ENCODE measurements at places on chromosomes 2 and 18.

DNA sequence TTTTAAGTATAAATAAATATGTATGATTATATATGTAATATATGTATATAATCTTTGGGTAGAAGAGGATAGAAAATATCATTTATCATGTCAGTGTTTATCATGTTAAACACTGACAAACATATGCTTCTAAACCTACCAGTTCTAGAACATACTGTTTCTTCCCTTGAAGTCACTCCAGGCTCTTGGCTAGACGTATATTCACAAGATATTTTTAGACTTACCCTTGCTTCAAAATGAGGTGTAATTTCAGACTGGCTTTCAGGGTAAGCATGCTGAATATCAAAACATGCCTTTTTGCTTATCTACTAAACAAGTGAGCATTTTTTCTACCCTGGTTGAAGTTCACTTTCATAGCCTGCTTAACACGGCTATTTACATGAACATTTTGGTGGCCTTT, 642.4 kb upstream of the PKDCC start:
- no peak for DNase-seq

GRCh38 chr2:65530547-65531320, 98.3 kb upstream of the SPRED2 start:
- DNase-seq = no peak

- no peak for DNase-seq
Measured at GRCh38 chr2:234031207-234031606, 19.3 kb upstream of the SPP2 start.

DNA sequence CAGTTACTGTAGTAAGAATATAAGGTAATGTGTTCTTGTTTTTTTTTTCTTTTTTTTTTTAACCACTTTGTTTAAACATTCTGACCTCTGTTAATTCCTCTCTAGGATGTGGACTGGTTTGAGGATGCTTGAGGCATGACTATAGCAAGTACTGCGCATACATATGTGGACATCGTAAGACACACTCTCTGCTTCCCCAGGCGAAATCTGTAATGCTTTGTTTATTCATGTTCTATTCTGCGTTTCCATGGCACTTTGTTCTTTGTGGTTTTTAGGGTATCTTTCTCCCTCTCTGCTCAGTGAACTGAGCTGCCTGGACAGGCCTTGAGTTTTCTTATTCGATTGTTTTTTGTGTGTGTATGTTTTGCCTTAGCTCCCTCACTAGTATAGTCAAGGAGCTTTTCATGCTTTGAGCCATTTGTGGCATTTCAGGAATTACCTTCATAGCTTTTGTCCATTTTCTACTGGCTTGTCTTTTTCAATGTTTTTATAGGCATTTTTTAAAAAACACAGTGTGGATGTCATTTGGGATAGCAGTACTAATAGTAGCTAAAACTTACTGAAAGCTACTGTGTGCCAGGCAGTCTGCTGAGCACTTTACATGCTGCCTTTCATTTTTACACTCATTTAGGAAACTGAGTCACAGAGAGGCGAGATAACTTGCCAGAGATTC, 1.9 kb upstream of the SH3BP4 start:
- no peak for DNase-seq

- no peak for DNase-seq
Measured at GRCh38 chr2:120471166-120471565, 125.2 kb downstream of the INHBB start.

- DNase-seq = no peak
Measured at GRCh38 chr2:71905205-71905604, 242.5 kb downstream of the CYP26B1 start.

Data from activated T-cell treated with anti-CD3 and anti-CD28 coated beads for 1 hour (primary cell).